Activated CD4-positive, alpha-beta memory T cell treated with anti-CD3 and anti-CD28 coated beads, Interleukin-2, amount 10 ng/mL, durations not matched to agents 7 days and 5 days (primary cell): ENCODE measurements at places on chromosomes 7 and 10. TPM values are rescaled to one million over a fixed set of nuclear protein-coding genes. Genes with fewer than 3 reads are reported as not detected.

The HYAL4 gene
- total RNA-seq: not detected

The SLC26A3 gene
- not detected for total RNA-seq

- peak; percentile 60 for DNase-seq
These were observed 160.8 kb downstream of the SPAG6 start for GRCh38 chr10:22505911-22506685.

The CACNA2D1 gene
- total RNA-seq: not detected

DNA sequence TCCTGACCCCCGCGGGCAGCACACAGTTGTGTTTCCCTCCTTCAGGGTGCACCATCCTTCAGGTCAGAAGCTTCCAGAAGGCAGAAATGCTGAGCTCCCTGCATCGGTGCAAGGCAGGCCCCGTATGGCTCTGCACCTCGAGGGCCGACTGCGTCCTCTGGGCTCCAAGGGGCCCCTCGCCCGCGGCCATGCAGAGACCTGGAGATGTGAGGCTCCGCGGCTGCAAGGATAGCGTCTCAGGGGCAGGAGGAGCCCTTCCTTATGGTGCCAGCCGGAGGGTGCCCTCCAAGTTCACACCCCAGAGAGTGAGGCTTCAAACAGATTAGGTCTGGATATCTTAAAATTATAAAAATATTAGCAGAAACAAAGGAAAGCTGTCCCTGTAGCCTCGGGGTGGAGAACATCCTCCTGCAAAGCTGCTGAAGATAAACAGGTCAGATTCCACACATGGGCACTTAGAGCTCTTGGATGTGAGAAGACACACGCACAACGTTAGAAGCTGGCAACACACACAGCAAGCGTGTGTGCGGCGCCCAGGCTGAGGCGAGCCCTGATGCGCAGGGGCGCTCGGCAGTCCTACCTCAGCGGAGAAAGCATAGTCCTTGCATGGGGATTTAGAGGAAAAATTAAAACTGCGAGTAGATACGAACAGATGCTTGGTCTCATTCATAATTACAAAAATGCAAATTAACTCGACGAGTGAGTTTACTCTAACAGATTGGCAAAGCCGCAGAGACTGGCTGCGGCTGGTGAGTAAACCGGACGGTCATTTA lies 20.4 kb downstream of the KNDC1 start:
- no peak for DNase-seq

GRCh38 chr10:13352519-13352918 lies 4.4 kb upstream of the SEPHS1 start:
- DNase-seq: no peak

- no peak for DNase-seq
These were observed 32.7 kb upstream of the PRSS1 start for GRCh38 chr7:142716596-142716995.

The CYP2E1 gene
- total RNA-seq: 0.76 TPM

DNA sequence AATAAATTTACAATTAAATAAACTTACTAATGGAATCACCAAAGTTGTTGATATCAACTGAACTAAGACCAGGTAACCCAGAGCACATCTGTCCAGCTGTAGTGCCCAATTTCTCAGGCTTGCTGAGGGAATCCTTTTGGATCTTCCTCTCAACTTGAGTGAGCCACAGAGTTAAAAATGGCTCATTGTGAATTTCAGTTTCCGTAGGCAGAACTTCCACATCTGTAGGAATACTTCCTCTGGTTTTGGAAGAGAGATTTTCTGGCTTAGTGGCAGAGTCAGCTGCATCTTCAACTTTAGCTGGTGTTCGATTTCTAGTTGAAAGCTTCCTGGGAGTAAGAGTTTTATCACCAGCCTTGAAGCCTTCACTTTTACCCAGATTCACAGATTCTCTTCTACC lies 11.3 kb downstream of the MKI67 start:
- no peak for DNase-seq

The PARD3 gene
- 0.18 TPM for total RNA-seq

The STAMBPL1 gene
- 43.2 TPM for total RNA-seq

GRCh38 chr10:62335326-62335725 lies 38.8 kb upstream of the ZNF365 start:
- DNase-seq: no peak

The MSRB2 gene
- total RNA-seq: 11.0 TPM

DNA sequence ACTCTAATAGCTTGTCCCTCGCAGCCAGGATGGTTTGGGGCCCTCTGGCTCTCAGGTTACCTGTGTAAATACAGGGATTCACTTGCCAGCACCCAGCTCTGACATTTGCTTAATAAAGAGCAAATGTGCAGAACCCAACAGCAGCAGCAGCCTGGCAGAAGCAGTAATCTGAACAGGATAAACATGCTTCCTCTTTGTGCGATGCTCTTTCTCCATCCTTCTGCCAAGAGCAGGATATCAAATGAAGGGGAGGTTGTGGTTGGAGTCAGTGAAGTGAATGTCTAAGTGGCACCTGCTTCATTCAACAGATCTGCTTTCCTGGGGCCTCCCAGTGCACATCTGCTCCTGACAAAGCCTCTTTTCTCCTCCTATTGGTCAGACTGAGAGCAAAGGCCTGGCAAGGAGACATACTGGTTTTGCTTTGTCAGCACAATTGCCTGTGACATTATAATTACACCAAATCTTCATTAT lies 130.3 kb downstream of the NRF1 start:
- no peak for DNase-seq

The CPED1 gene
- total RNA-seq: not detected

The CADPS2 gene
- total RNA-seq: not detected

GRCh38 chr10:70481105-70481504 lies 2.5 kb downstream of the PALD1 start:
- no peak for DNase-seq

The CALN1 gene
- total RNA-seq: not detected

- DNase-seq: no peak
These were observed at the start of gene GBX1 for GRCh38 chr7:151167197-151167961. GBX1 (minus strand) TSS chr7:151167694; CDS start chr7:151167548, 146 bp downstream.

The FLNC gene
- total RNA-seq: not detected

The SPDYE9 gene
- total RNA-seq: not detected

GRCh38 chr7:157515342-157516041 lies 178.7 kb downstream of the DNAJB6 start:
- DNase-seq: peak; percentile 15

DNA sequence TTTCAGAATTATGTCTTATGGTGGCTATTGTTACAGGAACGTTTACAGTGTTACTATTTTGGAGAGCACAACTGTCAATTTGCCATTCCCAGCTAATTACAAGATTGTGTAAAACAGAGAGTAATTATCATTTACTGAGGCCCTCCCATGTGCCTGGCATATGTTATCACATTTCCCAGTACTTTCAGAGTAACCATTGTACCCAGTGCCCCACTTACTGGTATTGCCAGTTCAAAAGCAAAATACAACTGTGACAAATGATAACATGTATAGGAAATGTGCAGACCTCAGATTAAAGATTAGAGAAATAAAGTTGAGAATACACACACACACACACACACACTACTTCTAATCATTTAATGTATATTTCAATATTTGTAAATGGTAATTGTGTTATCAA lies 572.5 kb downstream of the POM121L12 start:
- no peak for DNase-seq

GRCh38 chr7:99380032-99380822 lies 5.7 kb downstream of the ARPC1B start:
- DNase-seq: peak; percentile 54

- DNase-seq: peak; percentile 51
These were observed 31.7 kb downstream of the PAPOLB start for GRCh38 chr7:4830176-4830575.

The COG5 gene
- total RNA-seq: 40.1 TPM

DNA sequence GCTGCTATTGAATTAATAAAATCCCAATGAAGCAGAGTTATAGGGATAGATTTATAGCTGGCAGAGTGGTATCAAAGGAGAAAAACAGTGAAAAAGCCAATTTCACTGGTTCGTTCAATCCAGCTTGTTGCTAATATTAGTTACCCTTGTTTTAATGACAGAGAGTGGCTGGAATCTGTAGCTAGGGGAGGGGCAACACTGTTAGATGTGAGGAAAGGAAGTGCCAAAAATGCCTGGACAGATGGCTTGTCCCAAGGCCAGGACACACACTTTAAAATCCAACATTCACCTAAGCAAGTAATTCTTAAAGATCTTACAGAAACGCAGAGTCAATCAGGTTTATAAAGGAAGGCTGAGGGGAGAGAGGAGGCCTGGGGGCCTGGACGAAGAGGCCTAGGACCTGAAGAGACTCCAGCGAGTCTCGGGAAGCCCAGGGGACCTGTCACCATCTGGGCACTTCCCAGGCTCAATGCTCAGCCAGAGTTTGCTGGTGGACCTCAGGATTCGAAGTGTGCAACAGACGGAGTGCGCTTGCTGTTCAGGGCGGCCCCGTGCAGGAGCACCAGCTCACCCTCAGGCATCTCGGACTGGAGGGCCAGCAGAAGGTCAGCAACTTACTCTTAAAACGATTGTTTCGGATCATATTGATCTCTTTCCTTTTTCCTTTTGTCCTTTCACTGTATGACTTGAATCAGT lies 36.7 kb downstream of the TMEM248 start:
- DNase-seq: no peak

DNA sequence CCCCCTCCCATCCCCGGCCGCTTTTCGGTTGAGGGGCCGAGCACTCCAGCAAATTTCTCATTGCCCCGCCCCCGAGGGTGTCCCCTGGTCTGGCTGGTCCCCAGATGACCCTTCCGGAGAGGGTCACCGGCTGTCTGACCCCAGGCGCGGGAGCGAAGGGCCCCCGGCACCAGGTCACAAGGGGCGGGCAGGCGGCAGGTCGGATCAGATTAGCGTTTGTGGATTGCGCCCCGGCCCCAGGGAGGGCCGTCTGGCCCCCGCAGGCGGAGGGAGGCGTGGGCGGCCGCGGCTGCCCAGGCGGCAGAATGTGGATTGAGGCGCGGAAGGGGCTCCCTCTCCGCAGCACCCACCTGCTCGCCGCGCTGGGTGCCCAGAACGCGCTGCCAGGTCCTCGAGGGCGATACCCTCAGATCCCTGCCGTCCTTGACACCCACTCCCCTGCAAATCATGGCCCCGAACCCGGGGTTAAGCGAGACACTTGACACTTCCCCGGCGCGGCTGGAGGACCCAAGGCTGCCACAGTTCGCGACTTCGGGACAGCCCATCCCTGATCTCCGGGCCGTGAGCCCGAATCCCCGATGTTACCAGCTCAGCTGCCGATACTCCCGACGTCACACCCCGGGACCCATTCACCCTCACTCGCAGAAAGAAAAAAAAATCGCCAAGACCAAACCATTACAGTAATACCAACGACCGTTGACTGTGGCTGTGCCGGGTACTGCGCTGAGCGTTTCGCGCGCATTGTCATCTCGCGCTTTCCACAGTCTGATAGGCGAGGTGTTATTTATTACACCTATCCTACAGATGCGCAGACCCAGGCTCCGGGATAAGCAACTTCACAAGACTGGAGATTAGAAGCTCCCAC lies 953 bp downstream of the NODAL start:
- DNase-seq: no peak

GRCh38 chr10:45809837-45810236 lies 37.5 kb downstream of the AGAP4 start:
- no peak for DNase-seq

DNA sequence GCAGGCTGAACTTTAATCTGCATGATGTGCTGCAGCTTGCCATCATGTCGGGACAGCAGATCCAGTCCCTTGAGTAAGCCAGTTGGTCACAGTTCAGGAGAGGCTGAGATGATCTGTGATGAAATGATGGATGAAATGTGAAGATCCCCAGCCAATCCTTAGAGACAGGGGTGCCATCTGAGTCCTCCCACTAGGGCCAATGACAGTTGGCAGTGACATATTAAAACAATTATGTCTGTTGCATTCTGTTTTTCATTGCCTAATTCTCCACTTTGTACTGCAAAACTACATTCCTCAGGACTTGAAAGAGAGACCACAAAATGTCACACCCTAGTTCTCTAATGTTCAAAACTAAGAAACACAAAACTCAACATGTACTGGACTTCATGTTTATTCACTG lies 66.3 kb upstream of the CAV2 start:
- DNase-seq: no peak

The UCMA gene
- total RNA-seq: not detected

The CAMK2B gene
- total RNA-seq: not detected

- DNase-seq: no peak
These were observed 227.1 kb downstream of the KCNMA1 start for GRCh38 chr10:77410523-77410922.

GRCh38 chr10:27104919-27105318 lies 4.6 kb upstream of the ANKRD26 start:
- DNase-seq: peak; percentile 44

GRCh38 chr7:84291756-84292155 lies 97.2 kb upstream of the SEMA3A start:
- DNase-seq: no peak

GRCh38 chr10:11242443-11243387 lies 225.0 kb downstream of the CELF2 start:
- no peak for DNase-seq

GRCh38 chr7:151773797-151774196 lies 103.1 kb downstream of the PRKAG2 start:
- no peak for DNase-seq

The TEX47 gene
- total RNA-seq: not detected

The ANKRD30A gene
- total RNA-seq: not detected

- no peak for DNase-seq
These were observed 8.2 kb upstream of the MYPN start for GRCh38 chr10:68101066-68101465.

DNA sequence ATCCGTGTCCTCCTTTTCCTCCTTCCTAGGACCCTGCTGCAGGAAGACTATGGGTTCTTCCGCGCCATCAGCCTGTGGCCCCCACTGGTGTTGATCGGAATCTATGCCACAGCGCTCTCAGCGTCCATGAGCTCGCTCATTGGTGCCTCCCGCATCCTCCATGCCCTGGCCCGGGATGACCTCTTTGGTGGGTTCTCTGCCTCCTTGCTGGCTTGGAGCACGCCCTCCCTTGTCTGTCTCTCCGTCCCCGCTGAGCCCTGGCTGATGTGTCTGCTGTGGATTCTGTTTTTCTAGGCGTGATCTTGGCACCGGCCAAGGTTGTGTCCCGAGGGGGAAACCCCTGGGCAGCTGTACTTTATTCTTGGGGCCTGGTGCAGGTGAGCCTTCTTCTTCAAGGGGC lies 7.3 kb upstream of the TRIP6 start:
- DNase-seq: no peak

The SEMA4G gene
- total RNA-seq: 0.98 TPM

The KNDC1 gene
- 0.55 TPM for total RNA-seq

- DNase-seq: no peak
These were observed 145.0 kb upstream of the CALCR start for GRCh38 chr7:93719546-93719945.

The TMEM225B gene
- 1.3 TPM for total RNA-seq

The AGR2 gene
- total RNA-seq: not detected

DNA sequence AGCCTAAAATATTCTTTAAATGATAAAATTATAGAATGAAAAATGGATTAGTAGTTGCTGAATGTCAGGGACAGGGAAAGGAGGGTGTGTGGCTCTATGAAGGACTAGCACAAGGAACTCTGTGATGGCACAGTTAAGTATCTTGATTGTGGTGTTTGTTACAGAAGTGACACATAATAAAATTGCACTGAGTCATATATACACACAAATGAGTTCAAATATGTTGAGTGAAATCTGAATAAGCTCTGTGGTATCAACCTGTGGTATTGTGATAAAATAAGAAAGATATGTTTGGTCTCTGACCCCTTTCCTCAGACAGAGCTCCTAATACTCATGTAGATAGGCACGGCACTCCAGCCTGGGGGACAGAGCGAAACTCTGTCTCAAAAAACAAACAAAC lies 181.5 kb upstream of the TRIM24 start:
- DNase-seq: no peak

The KEL gene
- 0.30 TPM for total RNA-seq

The FGF8 gene
- total RNA-seq: not detected
